ENCODE measurements at places on chromosomes 7 and 10. TPM values are rescaled to one million over a fixed set of nuclear protein-coding genes. Genes with fewer than 3 reads are reported as not detected.

The NAPEPLD gene
- 3.0 TPM for total RNA-seq

The ABCC2 gene
- 0.44 TPM for total RNA-seq

The ALDH18A1 gene
- total RNA-seq = 61.0 TPM

The COPG2 gene
- total RNA-seq = 8.3 TPM

The CARD11 gene
- 3.1 TPM for total RNA-seq

The SEMA3D gene
- 18.8 TPM for total RNA-seq

The TMEM236 gene
- 0.65 TPM for total RNA-seq

The PRLHR gene
- not detected for total RNA-seq

The CPN1 gene
- not detected for total RNA-seq

The KAZALD1 gene
- 0.44 TPM for total RNA-seq

The XRCC2 gene
- total RNA-seq = 1.7 TPM

Data from lung microvascular endothelial cell (primary cell).